Right lobe of liver (tissue), 6 donors: ENCODE measurements at places on chromosomes 6 and 20. TPM values are rescaled to one million over a fixed set of nuclear protein-coding genes. Genes with fewer than 3 reads are reported as not detected.

The GTSF1L gene
- total RNA-seq: not detected

The TFAP2A gene
- total RNA-seq: 0.12 TPM

The EDEM2 gene
- 20.1 TPM for total RNA-seq

The ADGRF5 gene
- 14.6 TPM for total RNA-seq

The ESR1 gene
- 2.0 TPM for total RNA-seq

The MAS1 gene
- total RNA-seq: not detected

The COL9A3 gene
- 3.0 TPM for total RNA-seq

The EDN3 gene
- not detected for total RNA-seq

The GNMT gene
- total RNA-seq: 470 TPM

The ACSS2 gene
- total RNA-seq: 41.8 TPM

- no peak for DNase-seq
These were observed 457.0 kb downstream of the EPM2A start for GRCh38 chr6:145278163-145278807.

DNA sequence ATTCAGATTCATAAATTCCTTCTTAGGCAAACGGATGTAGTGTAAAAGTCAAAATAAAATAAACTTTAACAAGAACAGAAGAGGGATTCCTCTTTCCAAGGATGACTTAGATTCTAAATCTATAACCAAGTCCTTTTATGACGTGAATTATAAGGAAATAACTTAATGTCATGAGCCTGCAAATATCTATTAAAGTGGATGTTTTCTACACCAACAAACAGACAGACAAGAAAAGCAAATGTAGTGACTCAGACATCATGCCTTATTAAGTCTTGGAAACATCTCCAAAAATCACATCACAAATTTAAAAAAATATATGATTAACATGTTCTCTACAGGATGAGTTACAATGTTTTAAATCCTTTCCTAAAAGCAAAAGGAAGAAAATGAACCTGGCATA lies 397.1 kb downstream of the ESR1 start:
- no peak for DNase-seq

GRCh38 chr20:58407201-58407873 lies 18.3 kb downstream of the VAPB start:
- DNase-seq: no peak

DNA sequence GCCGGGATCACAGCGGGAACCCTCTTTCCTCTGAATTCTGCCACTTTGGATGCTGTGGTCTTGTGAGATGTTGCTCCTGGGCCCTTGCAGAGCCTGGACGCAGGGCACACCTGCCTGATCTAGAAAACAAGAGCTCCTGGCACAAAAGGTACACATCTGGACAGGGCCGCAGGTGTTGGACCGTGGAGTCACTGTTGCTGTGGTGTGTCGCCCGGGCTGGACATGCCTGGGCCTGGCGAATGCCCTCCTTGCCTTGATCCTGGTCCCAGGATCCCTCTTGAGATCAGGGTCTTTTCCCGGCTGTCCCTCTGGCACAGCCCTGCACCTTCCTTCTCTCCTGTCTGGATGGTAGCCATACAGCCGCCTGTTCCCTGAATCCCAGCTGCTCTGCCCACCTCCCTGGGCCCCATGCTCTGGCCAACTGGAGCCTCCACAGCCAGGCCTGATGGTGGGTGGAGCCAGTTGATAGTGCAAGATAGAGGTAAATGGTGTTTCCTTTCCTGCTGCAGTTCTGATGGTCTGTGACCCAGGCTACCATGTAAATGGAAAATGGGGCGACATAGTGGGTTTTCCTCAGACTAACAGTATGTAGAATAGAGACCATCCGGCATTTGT lies 5.0 kb downstream of the FOXP4 start:
- no peak for DNase-seq

GRCh38 chr6:13666194-13667105 lies 45.2 kb downstream of the RANBP9 start:
- DNase-seq: no peak

GRCh38 chr6:121886223-121886830 lies 450.9 kb downstream of the GJA1 start:
- DNase-seq: no peak

DNA sequence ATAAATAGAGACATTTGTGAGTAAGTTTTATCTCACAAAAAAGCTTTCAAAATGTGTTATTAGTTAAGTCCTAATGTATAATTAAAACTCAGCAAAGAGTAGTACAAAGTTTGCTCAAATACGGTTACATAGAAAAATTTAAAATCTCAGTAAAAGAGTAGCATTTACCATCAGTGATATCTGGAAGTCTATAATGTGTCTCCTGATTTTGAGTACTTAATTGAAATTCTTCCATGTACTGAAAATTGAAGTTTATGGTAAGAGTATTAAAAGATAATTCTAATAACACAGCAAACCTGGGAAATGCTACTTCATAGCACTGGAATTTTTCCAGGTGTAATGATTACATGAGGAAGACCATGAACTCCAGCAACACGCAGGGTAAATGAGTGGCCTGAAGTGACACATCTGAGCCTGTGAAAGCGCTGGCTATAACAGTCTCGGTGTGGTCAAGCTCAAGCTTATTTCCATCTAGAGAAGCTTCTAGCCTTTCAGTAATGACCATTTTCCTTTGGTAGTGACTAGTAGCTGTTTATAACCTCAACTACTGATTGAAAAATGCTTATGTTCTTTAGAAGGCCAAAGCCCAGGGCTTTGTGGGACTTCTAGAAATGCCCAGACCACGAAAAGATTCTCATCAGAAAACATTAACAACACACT lies 203.2 kb downstream of the ISM1 start:
- no peak for DNase-seq

DNA sequence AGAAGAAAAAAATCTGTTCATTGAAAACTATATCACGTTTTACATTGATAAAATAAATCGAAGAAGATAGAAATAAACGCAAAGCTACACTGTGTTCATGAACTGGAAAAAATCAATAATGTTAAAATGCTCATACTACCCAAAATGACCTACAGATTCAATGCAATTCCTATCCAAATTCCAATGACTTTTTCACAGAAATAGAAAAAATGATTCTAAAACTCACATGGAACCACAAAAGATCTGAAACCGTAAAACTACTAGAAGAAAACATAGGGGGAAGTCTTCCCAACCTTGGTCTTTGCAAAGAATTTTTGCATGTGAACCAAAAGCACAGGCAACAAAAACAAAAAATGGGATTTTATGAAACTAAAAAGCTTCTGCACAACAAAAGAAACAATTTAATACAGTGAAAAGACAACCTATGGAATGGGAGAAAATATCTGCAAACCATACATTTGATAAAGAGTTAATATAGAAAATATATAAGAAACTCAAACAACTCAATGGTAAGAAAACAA lies 33.9 kb upstream of the ULBP3 start:
- DNase-seq: no peak

- DNase-seq: no peak
These were observed 12.4 kb upstream of the DEFB118 start for GRCh38 chr20:31355981-31356380.

DNA sequence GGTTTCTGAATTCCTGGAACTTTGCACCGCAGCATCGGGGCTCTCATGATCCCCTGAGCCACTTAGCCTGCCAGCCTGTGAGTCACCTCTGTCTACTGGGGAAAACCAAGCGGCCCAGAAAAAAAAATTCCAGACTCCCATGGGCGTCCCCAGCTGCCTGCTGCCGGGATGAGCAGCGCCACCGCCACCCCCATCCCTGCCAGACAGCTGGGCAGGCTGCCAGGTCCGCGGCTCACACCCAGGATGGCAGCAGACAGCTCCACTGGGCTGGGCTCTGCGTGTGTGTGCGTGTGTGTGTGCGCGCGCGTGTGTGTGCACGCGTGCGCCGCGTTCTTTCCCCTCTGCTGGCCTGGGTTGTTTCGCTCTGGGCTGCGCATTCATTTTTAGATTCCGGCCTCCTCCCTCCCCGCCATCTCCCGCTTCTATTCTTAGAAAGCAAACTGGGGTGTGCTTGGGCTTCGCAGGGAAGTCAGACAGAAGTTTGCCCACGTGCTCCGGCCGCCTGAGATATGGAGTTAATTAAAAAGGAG lies 38.9 kb upstream of the PMEPA1 start:
- DNase-seq: peak; percentile 62

- no peak for DNase-seq
These were observed 12.5 kb downstream of the FBXO30 start for GRCh38 chr6:145802141-145802540.

DNA sequence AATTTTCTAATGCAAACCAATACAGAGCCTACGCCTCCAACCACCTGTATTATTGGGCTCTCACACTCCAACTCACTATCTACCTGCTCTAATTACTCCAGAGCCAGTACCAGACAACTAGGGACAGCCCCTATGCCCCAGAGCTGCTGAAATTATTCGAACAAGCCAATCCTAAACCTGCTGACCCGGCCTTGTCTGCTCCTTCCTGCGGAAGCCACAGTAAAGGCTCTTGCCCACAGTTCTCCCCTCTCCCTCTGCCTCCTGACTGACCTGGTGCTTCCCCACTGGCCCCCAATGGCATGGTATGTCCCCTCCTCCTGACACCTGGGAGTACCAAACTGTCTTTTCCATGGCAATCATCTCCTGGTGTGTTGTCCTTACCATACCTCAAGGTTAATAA lies 4.1 kb upstream of the TOX2 start:
- no peak for DNase-seq

DNA sequence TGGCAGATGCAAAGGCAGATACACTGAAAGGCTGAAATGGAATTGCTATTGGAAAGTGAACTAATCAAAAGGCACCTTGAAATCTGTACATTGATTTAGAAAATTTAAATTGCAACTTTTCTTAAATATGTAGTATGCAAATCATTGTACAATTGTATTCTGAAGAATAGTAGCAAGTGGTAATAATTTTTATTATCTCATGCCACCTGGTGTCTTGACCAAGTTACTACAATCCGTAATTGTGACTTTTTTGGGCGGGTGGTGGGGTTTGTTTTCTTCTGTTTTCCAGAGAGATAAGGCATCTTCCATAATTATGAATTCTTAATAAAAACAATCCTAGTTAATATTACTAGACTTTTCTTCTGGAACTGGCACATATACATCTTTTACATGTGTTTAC lies 12.5 kb upstream of the BCKDHB start:
- no peak for DNase-seq

- DNase-seq: no peak
These were observed 167.1 kb downstream of the LAMA2 start for GRCh38 chr6:129050086-129050485.

- DNase-seq: no peak
These were observed 312.6 kb downstream of the ADGRB3 start for GRCh38 chr6:68947721-68948120.
